Activated CD4-positive, alpha-beta T cell treated with anti-CD3 and anti-CD28 coated beads, Interleukin-2, amount 10 ng/mL, durations not matched to agents 7 days and 5 days (primary cell): ENCODE measurements at places on chromosomes 13 and 19. TPM values are rescaled to one million over a fixed set of nuclear protein-coding genes. Genes with fewer than 3 reads are reported as not detected.

DCLK1 gene
- total RNA-seq, result not detected

- DNase-seq, result no peak
These were observed 85.9 kb downstream of the MBNL2 start for GRCh38 chr13:97307882-97308624.

DNA sequence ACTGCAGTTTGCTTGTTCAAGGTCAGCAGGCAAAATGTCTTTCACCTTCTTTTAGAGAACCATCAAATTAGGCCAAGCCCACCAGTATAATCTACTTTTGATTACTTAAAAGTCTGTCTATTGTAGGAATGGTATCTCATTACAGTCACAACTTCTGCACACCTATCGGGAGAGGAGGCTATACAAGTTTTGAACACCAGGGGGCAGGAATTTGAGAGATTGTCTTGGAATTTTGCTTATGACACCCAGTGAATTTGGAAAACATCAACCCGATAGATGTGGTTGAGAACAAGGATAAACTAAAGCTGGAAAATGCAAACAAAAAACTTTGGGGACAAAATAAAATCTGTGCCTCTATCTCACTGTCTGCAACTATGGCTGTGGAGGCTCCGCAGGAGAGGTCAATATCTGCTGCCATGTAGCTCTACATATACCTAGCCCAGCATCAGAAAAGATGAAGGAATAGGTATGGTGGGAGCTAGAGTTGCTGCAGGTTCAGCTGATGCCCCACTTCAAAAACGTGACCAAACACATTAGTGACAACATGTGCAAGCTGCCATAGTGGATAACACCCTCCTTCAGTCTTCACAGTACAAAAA lies 1299.2 kb upstream of the SPRY2 start:
- DNase-seq, result no peak

- no peak for DNase-seq
These were observed 20.3 kb downstream of the XPO4 start for GRCh38 chr13:20882206-20882605.

DNA sequence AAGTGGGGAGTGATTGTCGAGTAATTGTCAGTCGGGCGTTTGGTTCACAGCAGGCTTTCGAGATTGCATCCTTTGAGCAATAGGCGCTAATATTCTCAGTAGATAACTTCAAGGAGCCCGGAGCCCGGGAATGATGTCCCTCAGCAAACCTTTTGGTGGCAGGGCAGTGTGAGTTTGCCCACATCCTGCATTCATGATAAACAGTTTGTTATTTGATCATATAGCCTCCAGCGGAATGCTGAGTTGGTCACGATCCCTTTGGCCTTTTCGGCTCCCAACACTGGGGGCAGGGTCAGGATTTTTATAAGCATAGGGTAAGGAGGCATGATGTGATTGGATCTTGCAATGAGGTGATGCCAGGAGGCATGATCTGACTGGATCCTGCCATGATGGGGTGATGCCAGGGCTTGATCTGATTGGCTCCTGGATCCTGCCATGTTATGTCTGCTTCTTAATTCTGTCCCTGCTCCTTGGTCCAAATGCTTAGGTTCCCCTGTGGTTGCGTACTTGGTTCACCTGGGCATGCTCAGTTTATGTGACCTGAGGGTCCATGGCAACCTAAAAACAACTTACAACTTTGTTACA lies 38.2 kb upstream of the IGSF23 start:
- DNase-seq, result no peak

GNG7 gene
- total RNA-seq, result 1.2 TPM

AZU1 gene
- total RNA-seq, result not detected

- DNase-seq, result no peak
These were observed 19.1 kb upstream of the TEX101 start for GRCh38 chr19:43395561-43395960.

GRCh38 chr19:39146091-39146490 lies 20.5 kb downstream of the PAK4 start:
- no peak for DNase-seq

- no peak for DNase-seq
These were observed 454.5 kb downstream of the SUCLA2 start for GRCh38 chr13:47546391-47547225.

DNA sequence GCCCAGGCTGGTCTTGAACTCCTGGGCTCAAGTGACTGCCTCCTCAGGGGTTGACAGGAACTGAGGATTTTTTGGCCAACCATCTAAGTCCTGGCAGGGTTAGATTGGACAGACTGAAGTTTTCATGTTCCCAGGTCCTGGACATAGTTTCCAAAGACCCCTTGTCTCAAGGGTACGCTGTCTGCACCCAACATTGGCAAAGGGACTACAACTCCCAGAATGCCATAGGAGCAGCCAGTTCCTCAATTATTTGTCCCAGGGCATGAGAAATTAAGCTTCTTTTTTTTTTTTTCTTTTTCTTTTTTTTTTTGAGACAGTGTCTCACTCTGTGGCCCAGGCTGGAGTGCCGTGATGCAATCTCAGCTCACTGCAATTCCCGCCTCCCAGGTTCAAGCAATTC lies 6.9 kb downstream of the GYS1 start:
- no peak for DNase-seq

- DNase-seq, result no peak
These were observed 11.4 kb downstream of the ALOX5AP start for GRCh38 chr13:30746791-30747190.

DNA sequence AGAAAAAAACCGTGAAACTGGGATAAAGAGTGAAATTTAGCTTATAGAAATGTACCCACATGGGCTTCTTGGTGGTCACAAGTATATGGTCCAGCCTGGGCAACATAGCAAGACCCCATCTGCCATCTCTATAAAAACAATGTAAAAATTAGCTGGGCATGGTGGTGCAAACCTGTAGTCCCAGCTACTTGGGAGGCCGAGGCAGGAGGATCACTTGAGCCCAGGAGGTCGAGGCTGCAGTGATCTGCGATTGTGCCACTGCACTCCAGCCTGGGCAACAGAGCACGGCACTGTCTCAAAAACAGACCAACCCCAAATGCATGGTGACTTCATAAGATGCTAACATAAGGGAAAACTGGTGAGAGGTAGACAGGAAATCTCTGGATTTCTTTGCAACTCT lies 54.4 kb downstream of the GNG7 start:
- no peak for DNase-seq

GRCh38 chr19:3898426-3898825 lies 17.9 kb downstream of the ATCAY start:
- DNase-seq, result no peak

KLK5 gene
- not detected for total RNA-seq

DENND1C gene
- total RNA-seq, result 104 TPM

DNA sequence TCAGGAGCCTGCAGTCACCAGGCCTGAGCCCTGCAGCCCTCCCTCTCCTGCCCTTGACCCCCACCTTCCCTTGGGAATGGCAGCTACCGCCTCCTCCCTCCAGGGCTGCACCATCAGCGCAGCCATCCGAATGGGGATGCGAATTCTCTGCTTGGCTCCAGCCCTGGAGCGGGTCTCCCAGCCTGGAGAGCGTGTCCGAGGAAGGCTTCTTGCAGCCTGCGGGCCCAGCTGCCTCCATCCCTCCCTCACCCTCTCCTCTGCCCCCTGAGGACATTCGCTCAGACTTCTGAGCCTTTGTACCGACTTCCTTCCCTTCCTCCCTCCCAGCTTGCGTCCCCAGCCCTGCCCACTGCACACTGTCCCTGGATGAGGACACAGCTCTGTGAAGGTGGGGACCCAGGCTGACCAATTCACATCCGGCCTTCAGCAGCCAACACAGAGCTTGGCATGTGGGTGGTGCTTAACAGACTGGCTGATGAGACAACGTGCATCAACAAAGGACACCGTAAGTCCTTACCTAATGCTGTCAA lies 6.0 kb upstream of the NKPD1 start:
- DNase-seq, result no peak

NANOS2 gene
- not detected for total RNA-seq

GRCh38 chr13:99614465-99614885 lies 113.2 kb downstream of the TM9SF2 start:
- DNase-seq, result peak; percentile 29

- DNase-seq, result no peak
These were observed 211.5 kb downstream of the KLF12 start for GRCh38 chr13:73922493-73923393.

DNA sequence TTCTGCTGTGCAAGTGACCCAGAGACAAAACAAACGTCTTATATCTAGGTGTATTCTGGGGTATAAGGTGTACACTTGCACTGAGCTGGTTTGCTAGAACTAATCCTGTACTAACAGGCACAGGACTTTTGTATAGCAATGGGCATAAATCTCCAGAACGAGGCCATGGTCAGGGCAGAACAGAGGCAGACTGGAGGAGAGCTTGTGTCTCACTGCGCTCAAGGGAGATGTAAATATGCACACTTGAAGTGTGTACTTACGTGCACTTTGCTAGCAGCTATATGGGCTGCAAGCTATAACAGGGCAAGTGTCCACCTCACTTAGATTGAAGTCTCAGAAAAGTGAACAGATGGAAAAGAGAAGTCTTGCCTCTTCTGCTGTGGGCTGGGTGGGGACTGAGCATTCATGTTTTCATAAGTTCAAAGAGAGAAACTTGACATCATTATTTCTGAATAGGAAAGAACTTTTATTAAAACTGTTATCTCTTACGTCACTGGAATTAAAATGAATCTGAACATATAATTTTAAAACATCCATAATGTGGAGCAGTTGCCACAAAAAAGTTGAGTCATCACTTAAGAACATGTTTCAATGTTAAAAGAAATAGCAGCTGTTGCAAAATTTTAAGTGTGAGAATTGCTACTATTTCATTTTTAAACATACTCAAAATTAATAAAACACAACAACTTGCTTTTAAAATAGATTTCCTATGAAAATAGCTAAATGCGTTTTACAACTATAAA lies 888.3 kb downstream of the PCDH9 start:
- no peak for DNase-seq

DNA sequence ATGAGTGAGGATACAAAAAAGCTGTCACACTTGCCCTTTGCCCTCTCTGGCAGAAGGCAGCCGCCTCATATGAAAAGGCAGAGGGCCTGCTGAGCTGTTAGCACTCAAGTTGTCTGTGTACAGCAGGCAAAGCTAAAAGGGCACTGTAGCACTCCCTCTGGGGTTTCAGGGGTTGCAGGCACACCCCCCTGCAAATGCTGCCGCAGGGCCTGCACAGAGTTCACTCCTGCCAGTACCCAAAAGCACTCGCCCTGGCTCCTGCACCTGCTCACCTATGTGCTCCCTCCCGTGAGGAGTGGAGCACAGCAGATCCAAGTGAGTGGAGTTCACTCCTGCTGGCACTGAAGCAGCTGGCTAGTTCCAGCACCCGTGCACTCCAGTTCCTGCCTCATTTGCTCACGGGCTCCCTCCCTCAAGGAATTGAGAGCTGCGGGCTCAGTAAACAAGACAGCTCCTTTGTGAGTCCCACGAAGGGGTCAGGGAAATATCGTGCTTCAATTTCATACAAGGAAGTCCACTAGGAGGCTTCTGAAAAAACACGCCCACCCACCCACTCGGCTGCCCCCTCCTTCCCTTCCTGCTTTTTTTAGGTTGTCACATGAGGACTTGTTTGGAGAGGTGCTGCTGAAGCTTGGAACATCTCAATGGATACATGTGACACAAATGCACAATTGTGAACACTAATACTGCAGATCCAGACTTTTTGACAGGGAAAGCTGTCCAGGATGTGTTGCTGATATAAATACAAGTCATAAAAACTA lies 9.9 kb upstream of the RCBTB2 start:
- no peak for DNase-seq

DNA sequence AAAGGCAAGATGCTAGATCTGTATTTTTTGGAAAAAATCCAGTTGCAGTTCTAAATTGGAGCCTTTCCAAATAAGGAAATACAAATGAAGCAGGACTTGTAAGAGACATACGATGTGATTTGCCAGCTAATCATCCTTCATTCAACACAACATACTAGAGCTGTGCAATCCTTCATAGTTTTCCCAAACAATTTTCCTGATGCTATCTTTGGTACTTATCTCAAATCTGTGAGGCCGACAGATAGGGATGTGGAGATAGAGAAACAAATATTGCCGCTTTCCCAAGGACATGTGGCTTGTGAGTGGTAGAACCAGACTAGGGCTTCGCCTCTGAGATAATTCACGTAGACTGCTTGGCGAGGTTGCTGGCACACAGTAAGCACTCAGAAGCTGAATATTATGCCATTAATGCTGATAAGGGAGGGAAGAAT lies 176.6 kb downstream of the LMO7 start:
- no peak for DNase-seq

DNA sequence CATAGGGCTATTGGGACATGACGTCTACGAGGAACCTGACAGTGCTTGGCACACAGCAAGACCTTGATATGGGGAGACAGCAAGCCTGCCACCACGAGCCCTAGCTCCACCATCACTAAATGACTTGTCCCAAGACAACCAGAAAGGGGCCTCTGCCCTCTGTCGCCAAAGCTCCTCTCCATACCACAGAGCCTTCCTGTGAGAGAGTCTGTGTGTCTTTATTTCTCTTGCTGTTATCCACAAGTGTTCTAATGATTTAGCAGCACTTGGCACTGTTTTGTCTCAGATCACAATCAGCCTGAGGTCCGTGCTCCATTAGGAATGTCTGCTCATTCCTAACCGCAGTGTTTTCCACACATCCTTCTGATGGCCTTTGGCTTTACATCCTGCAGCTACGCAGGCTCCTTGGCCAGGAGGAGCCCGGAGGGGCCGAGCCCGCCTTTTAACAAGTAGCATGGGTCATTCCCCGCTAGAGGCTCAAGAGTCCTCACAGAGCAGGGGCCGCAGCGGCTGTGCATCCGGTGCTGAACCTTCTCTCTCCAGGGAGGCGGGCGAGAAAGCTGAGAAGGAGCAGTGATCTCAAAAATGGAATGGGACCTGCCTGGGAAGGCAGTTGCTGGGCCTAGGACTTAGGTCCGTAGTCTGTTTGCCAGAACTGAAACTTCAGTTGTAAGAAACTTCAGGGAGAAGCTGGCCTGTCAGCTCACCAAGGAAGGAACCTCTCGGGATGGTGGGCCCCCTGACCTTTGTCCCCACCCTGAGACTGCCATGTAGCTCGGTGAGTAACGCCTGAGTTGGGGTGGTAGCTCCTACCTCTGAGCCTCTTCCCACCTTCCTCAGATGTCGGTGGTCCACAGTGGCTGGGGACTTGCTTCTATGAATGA lies 61.1 kb upstream of the HMGB1 start:
- no peak for DNase-seq

ACTMAP gene
- 17.5 TPM for total RNA-seq

DNA sequence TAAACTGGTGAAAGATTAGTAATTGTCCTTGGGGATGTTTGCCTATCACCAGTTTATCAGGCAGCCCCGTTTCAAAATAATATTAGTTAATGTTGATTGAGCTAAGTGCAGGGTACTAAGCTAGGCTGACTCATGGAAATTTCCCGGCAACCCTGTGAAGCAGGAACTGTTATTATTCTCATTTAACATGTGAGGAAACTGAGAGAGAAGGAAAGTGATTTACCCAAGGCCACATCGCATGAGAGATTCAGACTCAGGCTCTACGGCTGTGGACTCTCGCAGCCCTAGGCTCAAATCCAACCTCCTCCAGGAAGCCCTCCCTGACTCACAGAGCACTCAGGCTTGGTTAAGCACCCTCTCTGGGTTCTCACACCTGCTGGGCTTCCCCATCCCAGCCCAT lies 19.7 kb downstream of the CLPTM1 start:
- DNase-seq, result no peak

DNA sequence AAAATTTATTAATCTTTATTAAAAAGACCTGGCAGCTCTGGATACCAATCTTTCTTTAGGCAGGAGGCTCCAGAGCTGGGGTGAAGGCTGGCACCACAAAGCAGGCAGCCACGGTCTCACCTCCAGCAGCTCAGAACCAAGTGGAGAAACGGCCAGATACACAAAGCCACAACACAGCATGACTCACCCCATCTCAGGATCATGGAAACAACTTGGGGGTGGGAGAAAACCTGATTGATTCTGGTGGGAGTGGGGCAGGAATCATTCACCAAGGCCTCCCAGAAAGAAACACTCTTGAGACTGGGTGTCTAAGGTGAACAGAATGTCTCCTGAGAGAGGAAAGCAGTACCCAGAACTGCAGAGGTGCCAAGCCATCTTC lies 64.2 kb downstream of the CRYL1 start:
- DNase-seq, result no peak
